A549 treated with Mapracorat at 1 μM for 4 hours (cell line): ENCODE measurements at places on chromosomes 6 and 20. TPM values are rescaled to one million over a fixed set of nuclear protein-coding genes. Genes with fewer than 3 reads are reported as not detected.

The C6orf52 gene
- 1.4 to 2.6 TPM (median 2.0 TPM) in 5 replicates for total RNA-seq

The ANKRD6 gene
- total RNA-seq = 1.7 to 2.3 TPM (median 1.8 TPM) in 5 replicates

The LIME1 gene
- total RNA-seq = 5.6 to 12.4 TPM (median 9.3 TPM) in 5 replicates

The TMC2 gene
- total RNA-seq = not detected in 5 replicates

The LY6G6D gene
- not detected in 5 replicates for total RNA-seq

The ZNF311 gene
- total RNA-seq = 0.10 to 0.29 TPM (median 0.18 TPM) in 5 replicates

The CD93 gene
- not detected in 5 replicates for total RNA-seq

The MYLK2 gene
- total RNA-seq = 0.27 to 0.76 TPM (median 0.48 TPM) in 5 replicates

The NMBR gene
- not detected in 5 replicates for total RNA-seq

The TMEM151B gene
- total RNA-seq = 0.02 to 0.16 TPM (median 0.09 TPM) in 5 replicates

The DLL1 gene
- total RNA-seq = 0.12 to 0.35 TPM (median 0.15 TPM) in 5 replicates

The LTB gene
- total RNA-seq = 0.35 to 0.88 TPM (median 0.51 TPM) in 5 replicates

The HCRTR2 gene
- total RNA-seq = not detected in 5 replicates

The YIPF3 gene
- 63.3 to 71.4 TPM (median 66.2 TPM) in 5 replicates for total RNA-seq

The ADGB gene
- total RNA-seq = not detected in 5 replicates

The TENT5A gene
- total RNA-seq = 0.68 to 1.4 TPM (median 1.0 TPM) in 5 replicates

The C6orf15 gene
- not detected in 5 replicates for total RNA-seq

The SPEF1 gene
- 1.3 to 2.4 TPM (median 1.9 TPM) in 5 replicates for total RNA-seq

The GPR6 gene
- not detected in 5 replicates for total RNA-seq

The KCNK16 gene
- total RNA-seq = not detected in 5 replicates

The FABP7 gene
- not detected in 5 replicates for total RNA-seq

The WFDC9 gene
- total RNA-seq = not detected in 5 replicates

The EYS gene
- 0.02 to 0.18 TPM (median 0.15 TPM) in 3 of 5 replicates, not detected in the others for total RNA-seq

The CDK19 gene
- total RNA-seq = 4.0 to 5.1 TPM (median 4.8 TPM) in 5 replicates

The GPX5 gene
- not detected in 5 replicates for total RNA-seq

The FUCA2 gene
- total RNA-seq = 51.9 to 54.4 TPM (median 53.0 TPM) in 5 replicates

The HTR1B gene
- total RNA-seq = 0.09 to 0.21 TPM (median 0.19 TPM) in 5 replicates

The ZBTB12 gene
- 2.4 to 4.1 TPM (median 3.7 TPM) in 5 replicates for total RNA-seq

The WFDC5 gene
- total RNA-seq = not detected in 5 replicates

The PNPLA1 gene
- not detected in 5 replicates for total RNA-seq
